ENCODE measurements at places on chromosomes 3 and 15. TPM values are rescaled to one million over a fixed set of nuclear protein-coding genes. Genes with fewer than 3 reads are reported as not detected.

Gene AADAC
- not detected for total RNA-seq

Gene NEK10
- total RNA-seq = 1.6 TPM

Gene HIGD1A
- total RNA-seq = 46.4 TPM

Gene ADIPOQ
- total RNA-seq = not detected

- no peak overlapping the region for H3K27ac ChIP-seq
- H3K4me1 ChIP-seq = peaks cover 27% of the 10 kb centered on the region
- ATAC-seq = no peak
- H3K36me3 ChIP-seq = peaks cover 16% of the 10 kb centered on the region
Measured at GRCh38 chr15:98653686-98654085, 5.3 kb downstream of the IGF1R start.

GRCh38 chr15:91870876-91871537 lies 17.5 kb downstream of the SLCO3A1 start:
- peaks cover 36% of the 10 kb centered on the region for H3K4me1 ChIP-seq
- no peaks in the 10 kb centered on the region for H3K36me3 ChIP-seq
- ATAC-seq = no peak
- peak overlapping the region; percentile 55 for H3K4me3 ChIP-seq
- no peak overlapping the region for H3K27ac ChIP-seq
- no peaks in the 10 kb centered on the region for H3K27me3 ChIP-seq

DNA sequence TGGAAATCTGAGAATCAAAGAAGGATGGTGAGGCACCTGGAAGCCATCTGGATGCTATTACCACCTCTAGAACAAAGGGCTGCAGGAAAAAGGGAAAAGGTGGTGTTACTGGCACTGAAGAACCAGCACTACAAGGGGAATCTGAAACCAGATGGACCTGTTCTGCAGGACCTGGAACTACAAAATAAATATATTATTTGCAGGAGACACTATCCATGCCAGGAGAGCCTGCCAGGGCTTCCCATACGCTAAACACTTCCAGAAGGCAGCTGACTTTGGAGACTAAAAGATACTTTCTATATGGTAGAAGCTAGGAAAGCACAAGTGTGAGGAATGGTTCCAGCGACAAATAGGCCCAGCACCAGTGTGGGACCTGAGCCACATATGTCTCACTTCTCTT lies 83.4 kb upstream of the POU1F1 start:
- no peak overlapping the region for H3K4me3 ChIP-seq
- no peaks in the 10 kb centered on the region for H3K27me3 ChIP-seq
- no peak for ATAC-seq
- H3K27ac ChIP-seq = no peak overlapping the region

DNA sequence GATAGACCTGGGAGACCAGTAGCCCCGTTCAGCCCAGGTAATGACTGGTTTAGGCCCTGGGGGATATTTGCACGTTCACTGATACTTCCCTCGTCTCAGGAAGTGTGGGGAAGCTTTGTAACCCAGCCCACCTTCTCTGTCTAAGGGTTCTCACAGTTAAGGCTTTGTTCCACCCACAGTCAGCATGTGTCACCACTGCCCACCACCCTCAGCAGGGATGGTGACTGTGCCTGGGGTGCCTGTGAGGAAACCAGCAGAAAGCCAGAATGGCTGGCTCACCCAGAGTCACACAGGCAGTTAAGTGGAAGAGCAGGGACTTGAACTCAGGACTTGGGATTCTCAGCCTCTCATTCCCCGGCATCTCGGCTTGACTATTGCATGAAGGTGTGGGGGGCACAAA lies 5.2 kb downstream of the KBTBD13 start:
- H3K27ac ChIP-seq = no peak overlapping the region
- peaks cover 8% of the 10 kb centered on the region for H3K4me1 ChIP-seq
- ATAC-seq = peak; percentile 56
- no peak overlapping the region for H3K4me3 ChIP-seq
- peaks cover 26% of the 10 kb centered on the region for H3K27me3 ChIP-seq

DNA sequence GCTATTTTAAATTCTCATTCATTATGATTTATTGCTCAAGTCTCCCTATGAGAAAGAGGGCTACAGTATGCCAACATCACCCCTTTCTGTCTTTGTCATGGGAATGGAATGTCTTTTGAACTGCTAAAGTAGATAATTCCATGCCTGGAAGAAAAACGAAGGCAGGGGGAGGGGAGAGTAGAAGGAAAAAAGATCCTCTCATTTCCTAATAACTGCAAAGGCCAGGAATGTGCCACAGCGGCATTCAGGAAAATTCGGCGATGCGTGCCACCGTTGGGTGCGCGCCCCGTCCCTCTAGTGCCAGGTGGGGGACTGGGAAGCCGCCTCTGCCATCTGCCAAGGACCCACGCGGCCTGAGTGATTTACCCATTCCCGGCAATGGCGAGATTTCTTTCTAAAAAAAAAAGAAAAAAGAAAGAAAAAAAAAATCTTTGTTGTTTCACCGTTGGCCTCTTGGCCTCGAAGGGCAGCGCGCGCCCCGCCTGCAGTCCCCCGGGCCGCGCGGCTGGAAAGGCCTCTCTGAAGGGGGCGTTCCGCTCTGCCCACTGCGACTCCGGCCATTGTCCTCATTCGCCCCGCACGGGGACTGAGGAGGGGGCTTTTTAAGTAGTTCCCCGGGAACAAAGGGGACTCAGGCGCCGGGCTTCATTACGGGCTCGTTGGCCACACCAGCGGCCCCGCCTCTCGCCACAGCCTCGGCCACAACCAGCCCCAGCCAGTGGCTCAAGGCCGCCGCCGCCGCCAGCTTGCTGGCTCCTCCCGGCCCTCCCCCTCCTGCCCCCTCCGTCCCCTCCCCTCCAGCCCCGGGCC lies 54.5 kb downstream of the CPN2 start:
- H3K36me3 ChIP-seq = no peaks in the 10 kb centered on the region
- H3K4me3 ChIP-seq = no peak overlapping the region
- no peak overlapping the region for H3K27ac ChIP-seq
- H3K27me3 ChIP-seq = no peaks in the 10 kb centered on the region
- no peaks in the 10 kb centered on the region for H3K4me1 ChIP-seq

DNA sequence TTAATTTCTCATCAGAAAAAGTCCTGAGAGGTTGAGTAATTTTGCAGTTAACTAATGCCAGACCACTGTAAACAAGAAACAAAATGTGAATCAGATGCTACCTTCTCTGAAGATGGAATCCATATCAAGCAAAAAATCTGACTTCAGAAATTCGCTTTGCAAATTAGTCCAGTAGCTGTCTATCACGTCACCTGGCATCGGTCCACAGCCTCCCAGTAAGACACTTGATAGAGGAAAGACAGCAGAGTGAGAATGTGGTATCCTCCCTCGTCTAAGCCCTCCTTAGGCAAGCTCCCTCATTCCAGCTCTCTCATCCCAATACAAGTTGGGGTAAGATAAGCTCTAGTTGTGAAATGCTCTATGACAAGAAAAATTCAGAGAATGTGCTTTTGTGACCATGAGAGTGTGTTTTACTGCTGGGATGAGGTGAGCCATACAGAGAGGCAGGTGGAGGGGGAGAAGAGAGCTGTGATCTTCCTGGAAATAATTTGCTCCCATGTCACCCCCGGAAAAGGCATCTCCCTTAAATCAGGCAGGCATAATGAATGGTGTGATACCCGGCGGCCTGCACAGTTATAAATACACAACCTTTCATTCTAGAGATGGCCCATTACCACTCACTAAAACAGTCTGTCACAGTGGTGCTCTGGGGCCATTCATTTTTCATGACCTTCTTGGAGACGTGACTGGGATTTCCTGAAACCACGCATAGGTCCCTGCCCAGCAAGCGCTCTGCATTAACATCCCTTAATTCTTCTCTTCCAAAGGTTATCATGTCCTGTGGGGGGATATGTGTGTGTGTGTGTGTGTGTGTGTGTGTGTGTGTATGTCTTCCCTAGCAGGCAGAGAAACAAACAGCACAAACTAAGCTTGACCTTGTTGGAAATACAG lies 602.0 kb upstream of the KCNMB2 start:
- H3K4me1 ChIP-seq = peaks cover 5% of the 10 kb centered on the region
- H3K27ac ChIP-seq = no peak overlapping the region
- no peak overlapping the region for H3K4me3 ChIP-seq
- no peaks in the 10 kb centered on the region for H3K27me3 ChIP-seq
- ATAC-seq = no peak

DNA sequence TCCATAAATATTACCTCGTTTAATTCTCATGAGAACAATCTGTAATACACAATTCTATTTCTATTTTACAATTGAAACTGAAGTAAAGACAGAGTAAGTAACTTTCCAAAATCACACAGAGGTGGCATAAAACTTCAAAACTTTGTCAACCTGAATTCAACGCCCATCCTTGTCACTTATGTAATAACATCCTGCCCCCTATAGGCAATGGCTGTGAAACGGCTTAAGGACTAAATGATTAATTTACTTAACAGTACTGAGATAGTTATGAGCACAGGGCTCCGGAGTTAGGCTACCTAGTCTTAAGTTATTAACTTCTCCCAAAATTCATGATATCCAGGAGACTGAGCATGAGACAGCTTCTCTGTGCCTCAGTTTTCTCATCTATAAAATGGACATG lies 293.1 kb upstream of the CHRM5 start:
- no peaks in the 10 kb centered on the region for H3K4me1 ChIP-seq
- no peaks in the 10 kb centered on the region for H3K36me3 ChIP-seq
- H3K27ac ChIP-seq = no peak overlapping the region
- H3K27me3 ChIP-seq = peaks cover 39% of the 10 kb centered on the region
- H3K4me3 ChIP-seq = no peak overlapping the region

DNA sequence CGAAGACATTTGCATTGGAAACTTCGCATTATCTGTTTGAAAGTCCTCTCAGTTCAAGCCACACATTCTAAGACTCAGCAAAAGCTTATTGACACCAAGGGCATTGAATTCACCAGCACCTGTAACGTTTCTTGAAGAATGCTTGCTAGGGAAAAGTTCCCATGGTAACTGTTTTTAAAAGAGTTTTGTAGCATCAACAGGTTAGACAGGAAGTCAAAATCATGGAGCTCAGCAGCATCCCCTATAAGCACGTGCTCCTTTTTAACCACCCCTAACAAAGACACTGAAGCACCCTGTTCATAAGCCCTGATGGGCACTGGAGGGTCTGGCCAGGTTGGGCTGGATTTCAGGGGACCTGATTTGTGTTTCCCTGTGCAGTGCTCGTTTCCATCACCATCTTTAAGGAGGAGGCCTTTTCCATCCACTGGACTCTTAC lies 229.7 kb upstream of the BHLHE40 start:
- H3K4me1 ChIP-seq = peaks cover 45% of the 10 kb centered on the region
- peak overlapping the region; percentile 100 for H3K27ac ChIP-seq
- H3K36me3 ChIP-seq = peaks cover 58% of the 10 kb centered on the region
- ATAC-seq = peak; percentile 15

- H3K36me3 ChIP-seq = no peaks in the 10 kb centered on the region
- no peak overlapping the region for H3K27ac ChIP-seq
- no peaks in the 10 kb centered on the region for H3K4me1 ChIP-seq
Measured at GRCh38 chr3:120180731-120181412, 86.6 kb upstream of the GSK3B start.

- H3K36me3 ChIP-seq = no peaks in the 10 kb centered on the region
- peaks cover 70% of the 10 kb centered on the region for H3K27me3 ChIP-seq
- H3K4me3 ChIP-seq = no peak overlapping the region
- peaks cover 10% of the 10 kb centered on the region for H3K4me1 ChIP-seq
- no peak for ATAC-seq
- H3K27ac ChIP-seq = no peak overlapping the region
Measured at GRCh38 chr3:14810070-14810791, 8.5 kb upstream of the FGD5 start.

GRCh38 chr15:39511000-39511915 lies 69.6 kb upstream of the THBS1 start:
- H3K4me1 ChIP-seq = no peaks in the 10 kb centered on the region
- H3K27me3 ChIP-seq = peaks cover 44% of the 10 kb centered on the region
- no peak overlapping the region for H3K27ac ChIP-seq
- ATAC-seq = no peak
- H3K36me3 ChIP-seq = no peaks in the 10 kb centered on the region
- no peak overlapping the region for H3K4me3 ChIP-seq

DNA sequence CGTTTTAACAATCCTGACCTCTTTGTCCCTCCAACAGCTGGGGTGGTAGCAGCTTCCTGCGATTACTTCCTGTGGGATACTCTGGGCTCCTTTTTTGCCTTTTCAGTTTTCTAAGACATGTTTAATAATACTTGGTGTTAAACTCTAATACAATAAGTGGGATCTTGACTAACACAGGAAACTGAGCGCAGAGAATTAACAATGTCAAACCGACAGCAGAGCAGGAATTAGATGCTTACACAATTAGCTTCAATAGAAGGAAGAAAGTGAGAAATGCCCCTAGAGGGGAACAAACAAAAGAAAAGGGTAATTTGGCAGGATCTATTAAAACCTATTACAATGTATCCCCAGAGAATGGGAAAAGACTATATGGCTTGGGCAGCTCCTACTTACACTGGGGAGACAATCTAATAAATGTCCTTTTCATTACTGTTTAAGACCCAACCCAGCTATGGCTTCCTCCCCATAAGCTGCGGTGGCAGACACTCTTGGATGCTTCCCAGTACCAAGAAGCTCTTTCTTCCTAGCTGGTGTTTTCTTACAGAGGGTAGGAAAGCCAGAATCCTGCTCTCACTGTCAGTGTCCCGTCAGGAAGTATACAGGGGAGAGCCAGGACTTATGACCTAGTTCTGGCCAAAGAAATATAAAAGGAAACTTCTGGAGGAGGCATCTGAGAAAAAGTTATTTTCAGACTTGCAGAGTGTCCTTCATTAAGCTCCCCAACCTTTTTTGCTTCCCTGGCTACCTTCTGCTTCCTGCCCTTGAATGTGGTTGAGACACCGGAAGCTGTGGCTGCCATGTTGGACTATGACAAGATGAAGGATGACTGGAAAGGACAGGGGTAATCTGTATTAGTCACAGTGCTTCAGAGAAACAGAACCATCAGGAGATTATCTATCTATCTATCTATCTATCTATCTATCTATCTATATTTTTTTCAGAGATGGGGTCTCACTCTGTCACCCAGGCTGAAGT lies 194.1 kb upstream of the KBTBD8 start:
- no peaks in the 10 kb centered on the region for H3K4me1 ChIP-seq
- no peak overlapping the region for H3K4me3 ChIP-seq
- H3K27ac ChIP-seq = no peak overlapping the region
- H3K27me3 ChIP-seq = no peaks in the 10 kb centered on the region
- ATAC-seq = no peak

DNA sequence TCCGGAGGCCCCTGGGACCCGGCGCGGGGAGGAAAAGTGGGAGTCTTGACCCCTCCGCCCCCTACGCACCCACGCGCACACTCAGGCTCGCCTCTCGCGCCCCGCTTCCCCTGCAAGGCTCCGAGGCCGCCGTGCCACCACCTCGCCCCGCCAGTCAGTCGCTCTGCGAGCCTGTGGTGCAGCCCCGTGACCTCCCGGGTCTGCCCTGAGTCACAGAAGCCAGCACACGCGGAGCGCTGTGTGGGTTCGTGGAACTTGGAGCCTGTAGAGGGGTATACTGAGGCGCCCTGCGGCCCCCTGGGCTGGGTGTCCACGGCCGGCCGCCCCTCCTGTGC lies 380 bp upstream of the ALS2CL start:
- H3K4me1 ChIP-seq = peaks cover 30% of the 10 kb centered on the region
- peak; percentile 59 for ATAC-seq
- no peaks in the 10 kb centered on the region for H3K27me3 ChIP-seq
- no peaks in the 10 kb centered on the region for H3K36me3 ChIP-seq

GRCh38 chr3:170244576-170244975 lies 22.4 kb downstream of the PRKCI start:
- H3K27ac ChIP-seq = no peak overlapping the region
- H3K27me3 ChIP-seq = no peaks in the 10 kb centered on the region
- H3K4me3 ChIP-seq = no peak overlapping the region

Measured in activated T-helper 17 cell treated with anti-CD3 and anti-CD28 coated beads, Interleukin-2, amount 50 U/mL, for 72 hours (primary cell).